ENCODE measurements at places on chromosomes 2 and 18.

DNA sequence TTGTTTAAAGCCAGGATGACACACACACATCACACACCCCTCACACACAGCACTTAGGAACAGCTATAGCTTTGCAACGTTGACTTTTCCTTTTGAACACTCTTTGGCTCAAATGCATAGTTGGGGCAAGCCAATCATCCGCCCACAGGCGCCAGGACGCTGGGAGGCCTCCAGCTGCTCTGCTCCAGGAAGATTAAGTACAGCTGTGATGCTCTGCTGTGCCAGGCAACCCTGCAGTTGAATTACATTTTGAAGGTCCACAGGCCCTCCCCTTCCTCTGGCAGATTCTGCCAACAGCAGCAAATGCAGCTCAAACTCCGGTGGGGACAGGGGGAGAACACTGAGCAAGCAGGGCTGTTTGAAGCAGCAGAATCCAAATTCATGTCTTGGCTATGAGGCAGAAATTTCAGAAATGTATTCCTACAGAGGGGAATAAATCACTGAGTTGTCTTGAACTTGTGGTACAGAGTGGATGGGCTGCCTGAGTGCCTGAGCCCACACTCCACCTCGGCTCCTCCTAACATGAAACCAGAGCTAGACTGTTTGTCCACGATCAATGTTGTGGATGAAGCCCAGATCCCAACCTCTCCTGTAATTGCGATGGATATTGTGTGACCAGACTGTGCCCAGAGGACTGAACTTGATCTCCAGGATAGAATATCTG lies 86.5 kb upstream of the PPP1CB start:
- no peak for DNase-seq

DNA sequence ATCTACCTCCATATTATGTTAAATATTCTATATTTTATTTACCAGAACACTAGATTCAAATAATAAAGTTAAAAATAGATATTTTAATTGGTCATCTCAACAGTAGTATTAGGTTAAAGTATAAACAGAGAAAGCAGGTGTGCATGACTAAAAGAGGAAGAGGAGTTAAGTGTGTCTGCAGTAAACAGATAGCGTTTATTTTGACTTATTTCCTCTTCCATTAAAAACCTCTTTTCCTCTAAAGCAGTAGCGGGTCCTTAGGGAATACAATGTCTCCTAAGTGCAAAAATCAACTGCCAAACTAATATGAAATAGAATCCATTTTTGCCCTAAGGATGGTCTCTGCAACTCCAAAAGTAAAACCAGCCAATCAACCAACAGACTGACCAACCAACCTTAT lies 27.7 kb downstream of the EIF2AK3 start:
- DNase-seq = no peak

- no peak for DNase-seq
Observed at GRCh38 chr18:7766346-7766745, 199.2 kb downstream of the PTPRM start.

GRCh38 chr18:79108549-79109215 lies 39.5 kb downstream of the ATP9B start:
- no peak for DNase-seq

- no peak for DNase-seq
Observed at GRCh38 chr18:45838302-45839070, 13.0 kb downstream of the SIGLEC15 start.

DNA sequence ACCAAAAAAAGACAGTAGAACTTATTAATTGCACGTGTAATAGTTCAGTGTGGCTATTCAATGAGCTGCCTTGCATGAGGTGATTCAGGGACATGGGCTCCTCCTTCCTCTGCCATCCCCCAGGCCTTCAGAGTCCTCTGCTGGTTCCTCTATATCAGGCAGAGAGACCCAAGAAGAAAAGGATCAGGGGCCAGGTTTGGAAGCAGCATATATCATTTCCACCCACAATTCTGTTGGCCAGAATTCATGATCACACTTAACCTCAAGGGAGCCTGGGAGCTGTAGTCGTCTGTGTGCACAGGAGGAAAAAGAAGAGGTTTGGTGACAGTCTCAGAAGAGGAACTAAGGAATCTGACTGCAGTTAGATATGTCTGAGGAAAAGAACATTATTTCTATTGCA lies 114.0 kb upstream of the GLS start:
- no peak for DNase-seq

- no peak for DNase-seq
Observed at GRCh38 chr2:151063271-151063670, 198.4 kb downstream of the RBM43 start.

- no peak for DNase-seq
Observed at GRCh38 chr2:219123356-219124135, 37.1 kb downstream of the NHEJ1 start.

DNA sequence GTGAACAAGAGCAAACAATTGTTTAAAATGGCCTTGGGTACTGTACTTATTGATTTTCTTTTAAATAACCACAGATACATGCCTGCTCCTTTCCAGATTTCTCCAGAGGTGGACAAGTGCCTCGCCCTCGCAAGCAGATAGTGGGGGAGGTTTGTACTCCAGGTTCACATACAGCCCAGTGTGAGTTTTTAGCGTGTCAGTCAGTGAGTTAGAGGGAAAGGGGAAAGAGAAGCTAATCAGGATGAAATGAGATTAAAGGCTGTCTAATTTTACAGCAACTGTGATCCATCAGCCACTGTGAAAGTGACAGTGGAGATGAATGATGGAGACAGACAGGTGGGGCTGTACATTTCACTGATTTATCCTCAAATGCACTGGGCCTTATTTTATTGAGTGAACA lies 74.7 kb downstream of the KLHL14 start:
- DNase-seq = no peak

- DNase-seq = no peak
Observed at GRCh38 chr2:161097157-161097556, 63.1 kb upstream of the TANK start.

DNA sequence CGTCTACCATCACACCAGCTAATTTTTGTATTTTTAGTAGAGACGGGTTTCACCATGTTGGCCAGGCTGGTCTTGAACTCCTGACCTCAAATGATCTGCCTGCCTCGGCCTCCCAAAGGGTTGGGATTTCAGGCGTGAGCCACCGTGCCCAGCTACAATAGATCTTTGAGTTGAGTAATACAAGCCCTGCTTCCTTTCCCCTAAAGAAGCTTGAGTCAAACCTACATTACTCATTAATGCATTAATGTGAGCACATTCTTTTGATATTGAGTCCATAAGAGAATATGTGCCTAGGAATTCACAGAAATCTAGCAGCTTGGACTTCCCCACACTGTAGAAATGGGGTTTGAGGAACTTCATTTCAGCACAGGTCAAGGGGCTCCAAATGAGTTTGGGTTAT lies 39.6 kb downstream of the PSMG2 start:
- DNase-seq = no peak

GRCh38 chr2:54881759-54882158 lies 158.3 kb downstream of the EML6 start:
- DNase-seq = no peak

- no peak for DNase-seq
Observed at GRCh38 chr2:217912098-217913024, 90.4 kb downstream of the TNS1 start.

DNA sequence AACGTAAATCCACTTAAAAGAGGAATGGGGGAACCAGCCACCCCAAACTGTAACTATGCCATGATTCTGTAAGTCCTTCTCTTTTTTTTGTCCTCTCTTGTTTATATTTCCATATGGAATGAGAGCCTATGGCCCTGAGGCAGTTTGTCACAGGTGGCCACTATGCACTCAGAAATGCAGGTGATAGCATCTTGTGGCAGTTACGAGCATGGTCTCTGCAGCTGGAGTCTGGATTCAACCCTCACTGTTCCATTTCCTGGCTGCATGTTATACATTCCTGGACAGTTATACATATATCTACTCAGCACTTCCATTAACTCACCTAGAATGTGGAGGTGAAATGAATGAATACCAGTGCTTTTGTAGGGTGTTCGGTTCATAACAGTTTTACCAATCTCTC lies 291.5 kb upstream of the FANCL start:
- DNase-seq = no peak

DNA sequence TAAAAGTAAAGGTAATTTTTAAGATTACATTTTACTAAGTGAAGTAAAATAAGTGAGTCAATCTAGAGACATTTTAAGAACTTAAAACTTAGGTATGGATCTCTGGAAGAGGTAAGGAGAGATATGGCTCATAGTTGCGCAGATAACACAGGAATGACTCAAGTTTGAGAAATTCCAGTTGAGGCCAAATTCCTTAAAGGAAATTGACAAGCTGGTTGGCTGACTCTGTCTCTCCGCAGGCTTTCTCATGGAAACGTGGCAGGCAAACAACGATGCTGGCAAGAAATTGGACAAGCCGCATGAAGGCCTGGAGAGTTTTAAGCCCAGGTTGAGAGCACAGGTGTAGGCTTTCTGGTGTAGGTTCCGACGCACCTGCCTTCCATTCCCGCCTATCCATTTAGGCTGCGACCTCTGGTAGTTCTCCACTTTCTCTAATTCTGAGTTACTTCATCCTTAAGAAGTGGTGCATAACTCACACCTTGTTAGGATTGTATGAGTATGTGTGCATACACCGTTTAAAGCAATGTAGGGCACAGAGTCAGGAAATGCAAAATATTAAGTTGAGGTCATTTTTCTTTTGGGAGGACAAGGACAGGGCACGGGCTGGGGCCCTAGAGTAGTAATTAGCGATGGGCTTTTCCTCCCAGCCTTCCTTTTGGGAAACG lies 589 bp upstream of the DAW1 start:
- DNase-seq = no peak

DNA sequence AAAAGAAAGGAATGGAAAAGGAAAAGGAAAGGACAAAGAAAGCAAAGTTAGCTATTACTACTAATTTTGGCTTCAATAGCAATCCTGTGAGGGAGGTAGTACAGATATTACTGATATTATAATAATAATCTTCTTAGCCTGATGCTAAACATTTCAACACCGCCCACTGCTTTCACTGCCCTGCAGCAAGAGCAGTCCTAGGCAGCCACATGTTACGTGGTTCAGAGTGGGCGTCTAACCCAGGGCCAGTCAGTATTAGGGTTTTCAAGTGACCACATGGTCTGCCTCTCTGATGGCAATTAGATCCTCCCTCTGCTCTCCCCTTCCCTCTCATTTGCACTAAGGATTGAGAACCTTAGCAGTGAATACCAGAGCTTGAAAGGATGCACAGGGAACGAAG lies 83.7 kb upstream of the ZNF397 start:
- no peak for DNase-seq

DNA sequence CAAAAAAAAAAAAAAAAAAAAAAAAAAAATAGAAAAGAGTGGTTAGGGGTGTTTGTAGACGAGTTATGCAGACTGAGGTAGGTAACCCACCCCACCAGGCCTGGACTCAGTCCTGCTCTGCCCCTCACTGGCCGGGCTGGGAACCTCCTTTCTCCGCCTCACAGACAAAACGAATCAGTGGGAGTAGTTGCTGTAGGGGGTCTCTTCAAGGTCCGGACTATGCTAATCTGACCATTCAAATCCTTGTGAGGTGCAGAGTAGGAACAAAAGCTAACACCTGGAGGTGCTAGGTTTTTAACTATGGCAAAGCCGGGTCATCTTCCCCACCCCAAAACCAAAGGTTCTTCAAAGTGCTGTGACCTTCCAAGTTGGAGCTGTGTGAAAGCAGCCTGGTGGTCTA lies 223.7 kb downstream of the SLC4A3 start:
- DNase-seq = no peak

DNA sequence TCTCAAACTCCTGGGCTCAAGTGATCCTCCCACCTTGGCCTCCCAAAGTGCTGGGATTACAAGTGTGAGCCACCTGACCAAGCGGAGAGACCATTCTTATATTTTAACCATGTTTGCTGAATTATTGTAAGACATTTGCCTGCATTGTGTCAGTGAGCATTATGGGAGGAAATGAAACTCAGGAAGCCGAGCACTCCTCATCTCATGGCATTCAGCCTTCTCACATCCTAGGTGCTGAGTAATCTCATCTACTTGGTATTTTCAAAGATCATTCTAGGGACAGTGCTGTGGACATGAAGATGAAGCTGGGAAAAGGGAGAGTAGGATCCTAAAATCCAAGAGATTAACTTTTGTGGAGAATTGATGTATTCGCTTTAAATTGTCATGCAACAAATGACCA lies 66.1 kb downstream of the NAPG start:
- no peak for DNase-seq

All from substantia nigra (tissue), 51 donors.